Right ventricle myocardium superior (tissue), 1 donor: ENCODE measurements at places on chromosomes 2 and 18.

GRCh38 chr2:218806346-218806978, 24.5 kb downstream of the CYP27A1 start:
- DNase-seq, result peak; percentile 79

DNA sequence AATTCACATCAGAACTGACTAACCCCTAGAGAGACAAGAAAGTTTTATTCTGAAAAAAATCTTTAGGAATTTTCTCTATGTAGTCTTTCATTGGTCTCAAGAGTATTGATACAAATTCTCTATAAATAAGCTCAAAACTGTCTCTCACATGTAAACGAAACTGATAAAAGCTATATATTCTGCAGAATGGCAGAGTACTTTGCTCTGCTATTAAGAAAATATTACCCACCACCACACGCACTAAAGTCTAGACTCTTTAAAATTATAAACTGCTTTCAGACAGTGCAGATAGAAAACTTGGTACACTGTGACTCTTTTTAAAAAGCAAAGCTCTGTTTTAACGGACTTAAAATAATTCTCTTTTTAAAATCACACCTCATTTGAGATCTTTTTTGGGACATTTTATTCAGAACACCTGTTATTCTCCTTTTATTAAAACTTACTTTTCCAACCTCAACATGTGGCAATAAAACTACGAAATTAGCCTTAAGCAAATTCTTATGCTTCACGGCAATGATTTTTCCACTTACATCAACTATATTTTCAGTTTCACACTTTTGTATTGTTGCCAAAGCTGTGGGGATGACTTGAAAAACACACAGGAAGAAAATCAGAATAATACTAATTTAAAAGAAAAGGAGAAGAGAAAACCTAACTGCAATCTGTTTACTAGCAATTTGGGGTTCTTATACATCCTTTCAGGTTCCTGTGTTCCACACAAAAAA, 58.0 kb downstream of the CCDC88A start:
- no peak for DNase-seq

GRCh38 chr2:1672738-1673137, 71.6 kb downstream of the PXDN start:
- DNase-seq, result no peak

DNA sequence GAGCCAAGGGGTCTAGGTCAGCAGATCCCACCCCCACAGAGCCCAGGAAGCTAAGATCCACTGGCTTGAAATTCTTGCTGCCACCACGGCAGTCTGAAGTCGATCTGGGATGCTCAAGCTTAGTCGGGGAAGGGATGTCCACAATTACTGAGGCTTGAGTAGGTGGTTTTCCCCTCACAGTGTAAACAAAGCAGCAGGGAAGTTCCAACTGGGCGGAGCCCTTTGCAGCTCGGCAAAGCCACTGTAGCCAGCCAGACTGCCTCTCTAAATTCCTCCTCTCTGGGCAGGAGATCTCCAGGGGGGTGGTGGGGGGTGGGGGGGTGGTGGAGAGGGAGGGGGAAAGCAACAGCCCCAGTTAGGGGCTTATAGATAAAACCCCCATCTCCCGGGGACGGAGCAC, 419.5 kb downstream of the NUP35 start:
- no peak for DNase-seq

DNA sequence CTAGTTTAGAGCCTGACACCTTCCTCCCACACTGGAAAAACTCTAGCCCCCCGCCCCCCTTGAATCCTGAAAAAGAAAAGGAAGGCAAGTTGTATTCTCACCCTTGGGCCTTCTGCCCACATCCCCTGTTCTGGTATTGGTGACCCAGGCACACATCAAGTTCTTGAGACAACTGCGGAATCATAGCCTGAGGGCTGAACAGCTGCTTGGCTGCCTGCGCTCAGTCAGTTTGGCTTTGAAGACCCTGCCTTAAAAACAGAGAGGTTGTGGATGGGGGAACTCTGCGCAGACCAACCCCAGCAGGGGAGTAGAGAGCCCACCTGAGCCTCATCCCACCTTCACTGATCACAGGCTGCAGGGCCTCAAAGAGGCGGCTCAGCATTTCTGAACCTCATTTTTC, 229.2 kb downstream of the ANAPC1 start:
- no peak for DNase-seq

- no peak for DNase-seq
These were observed 787.2 kb downstream of the RNF144A start for GRCh38 chr2:7704296-7704865.

GRCh38 chr18:59725142-59725541, 27.9 kb upstream of the CCBE1 start:
- DNase-seq, result no peak

DNA sequence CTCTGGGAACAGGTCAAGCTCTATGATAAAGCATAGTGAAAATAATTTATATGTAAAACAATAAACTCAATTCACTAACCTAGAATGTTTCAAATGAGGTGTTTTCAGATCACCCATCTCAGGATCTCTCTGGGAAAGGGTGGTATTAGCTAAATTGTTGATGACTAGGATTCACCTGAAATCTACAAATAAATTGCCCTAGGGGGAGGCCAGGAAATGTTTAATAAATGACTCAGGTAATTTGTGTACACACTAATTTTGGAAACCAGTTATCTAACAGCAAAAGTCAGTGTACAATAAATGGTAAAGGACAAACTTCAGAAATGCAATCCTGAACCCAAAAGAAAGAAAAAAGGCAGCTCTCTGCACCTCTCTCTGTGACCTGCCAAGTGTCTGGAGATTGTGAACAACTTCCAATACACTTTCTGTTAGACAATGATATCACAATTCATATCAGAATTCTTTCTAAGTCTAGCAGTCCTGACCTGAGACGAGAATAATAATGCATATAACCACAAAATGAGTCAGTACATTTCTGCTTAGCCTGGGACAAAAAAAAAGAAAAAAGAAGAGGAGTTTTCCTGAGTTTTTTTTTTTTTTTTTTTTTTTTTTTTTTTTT, 760.0 kb downstream of the EPHA4 start:
- no peak for DNase-seq

- DNase-seq, result peak; percentile 47
These were observed 10.0 kb downstream of the ATOH8 start for GRCh38 chr2:85763831-85764230.

DNA sequence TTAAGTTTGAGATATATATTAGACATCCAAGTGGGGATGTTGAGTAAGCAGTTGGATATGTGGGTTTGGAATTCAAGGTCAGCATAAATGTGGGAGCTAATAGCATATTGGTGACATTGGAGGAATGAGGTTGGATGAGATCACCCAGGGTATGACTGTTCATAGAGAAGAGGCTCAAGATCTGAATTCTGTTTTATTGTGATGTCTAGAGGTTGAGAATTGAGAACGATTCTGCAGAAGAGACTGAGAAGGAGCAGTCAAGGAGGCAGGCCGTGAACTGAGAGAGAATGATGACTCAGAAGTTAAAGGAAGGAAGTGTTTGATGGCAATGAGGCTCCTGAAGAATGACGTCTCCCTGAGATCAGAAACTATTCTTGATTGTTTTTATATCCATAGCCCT, 5.9 kb downstream of the SERPINB11 start:
- no peak for DNase-seq

GRCh38 chr2:216583147-216583546, 50.1 kb upstream of the IGFBP2 start:
- no peak for DNase-seq

DNA sequence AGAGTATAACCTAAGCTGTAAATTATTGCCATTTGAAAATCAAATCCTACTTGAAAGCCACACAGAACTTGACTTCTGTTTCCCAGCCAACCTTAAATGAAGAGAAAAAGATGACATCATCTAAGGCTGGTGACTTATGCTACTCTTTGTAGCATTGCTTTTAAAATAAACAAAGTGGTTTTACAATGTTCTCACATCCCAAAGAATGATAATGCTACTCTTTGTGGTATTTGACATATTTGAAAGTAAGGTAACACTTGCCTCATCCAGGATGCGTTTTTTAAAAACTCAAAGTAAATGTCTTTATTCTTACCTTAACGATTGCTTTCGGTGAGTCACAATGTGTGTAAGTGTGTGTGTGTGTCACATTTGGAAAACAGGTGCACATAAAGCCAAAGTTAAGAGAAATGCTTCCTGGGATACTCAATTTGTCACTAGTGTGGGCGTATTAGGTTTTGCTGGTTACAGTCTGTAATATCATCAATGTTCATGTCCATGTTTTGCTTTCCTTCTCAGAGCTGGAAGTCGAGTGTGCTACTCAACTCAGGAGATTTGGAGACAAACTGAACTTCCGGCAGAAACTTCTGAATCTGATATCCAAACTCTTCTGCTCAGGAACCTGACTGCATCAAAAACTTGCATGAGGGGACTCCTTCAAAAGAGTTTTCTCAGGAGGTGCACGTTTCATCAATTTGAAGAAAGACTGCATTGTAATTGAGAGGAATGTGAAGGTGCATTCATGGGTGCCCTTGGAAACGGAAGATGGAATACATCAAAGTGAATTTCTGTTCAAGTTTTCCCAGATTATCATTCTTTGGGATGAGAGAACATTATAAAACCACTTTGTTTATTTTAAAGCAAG, 2.6 kb downstream of the PMAIP1 start:
- no peak for DNase-seq

- peak; percentile 38 for DNase-seq
These were observed 18.8 kb downstream of the ZNF385B start for GRCh38 chr2:179842498-179843153.

- peak; percentile 42 for DNase-seq
These were observed 137.4 kb upstream of the ETAA1 start for GRCh38 chr2:67259556-67260342.
